ENCODE measurements at places on chromosomes 7 and 10.

DNA sequence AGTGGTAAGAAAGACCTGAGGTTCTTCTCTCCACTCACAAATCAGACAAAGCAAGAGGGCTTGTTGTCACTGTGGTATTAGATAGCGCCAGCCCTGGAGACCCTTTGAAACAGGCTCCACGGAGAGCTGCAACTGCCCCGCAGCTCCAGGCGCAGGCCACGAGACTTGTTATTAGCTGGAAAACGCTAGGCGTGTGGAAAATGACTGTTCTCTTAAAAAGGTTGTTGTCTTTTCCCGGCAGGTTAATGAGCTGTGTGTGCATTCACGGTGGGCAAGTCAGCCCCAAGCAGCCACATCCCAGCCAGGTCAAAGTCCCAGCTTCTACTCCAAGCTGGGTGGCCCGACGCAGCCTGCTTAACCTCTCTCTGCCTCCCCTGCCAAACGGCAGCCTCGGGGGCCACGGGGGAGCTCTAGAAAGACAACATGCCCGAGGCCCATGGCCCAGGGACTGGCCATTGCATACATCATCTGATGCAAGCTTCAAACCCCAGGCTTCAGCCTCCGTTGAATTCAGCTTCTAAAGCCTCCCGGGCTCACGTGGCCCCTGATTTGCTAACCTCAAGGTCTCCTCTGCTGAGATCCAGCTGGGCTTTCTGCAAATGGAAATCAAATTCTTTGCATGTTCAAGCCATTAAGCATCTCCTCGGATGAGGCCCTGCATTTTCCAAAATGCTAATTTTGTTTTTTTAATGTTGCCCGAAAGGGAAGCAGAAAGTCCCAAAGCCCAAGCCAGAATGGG, 61.3 kb upstream of the DNAAF5 start:
- no peak for DNase-seq

DNA sequence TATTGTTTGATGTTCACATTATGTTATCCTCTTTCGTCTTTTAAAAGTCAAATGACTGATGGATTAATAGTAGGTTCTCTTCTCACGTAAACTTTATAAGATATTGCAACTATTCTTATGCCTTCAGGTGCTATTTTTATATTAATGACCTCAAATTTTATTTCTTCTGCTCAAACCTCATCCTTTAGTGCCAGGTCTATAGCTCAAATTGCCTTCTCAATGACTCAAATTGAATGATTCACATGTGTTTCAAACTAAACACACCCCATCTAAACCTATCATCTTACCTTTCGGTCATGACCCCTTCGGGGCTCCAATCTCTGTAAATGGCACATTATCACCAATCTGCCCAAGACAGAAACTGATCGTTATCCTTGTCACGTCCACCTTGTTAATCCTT, 22.0 kb upstream of the LIPF start:
- DNase-seq: no peak

DNA sequence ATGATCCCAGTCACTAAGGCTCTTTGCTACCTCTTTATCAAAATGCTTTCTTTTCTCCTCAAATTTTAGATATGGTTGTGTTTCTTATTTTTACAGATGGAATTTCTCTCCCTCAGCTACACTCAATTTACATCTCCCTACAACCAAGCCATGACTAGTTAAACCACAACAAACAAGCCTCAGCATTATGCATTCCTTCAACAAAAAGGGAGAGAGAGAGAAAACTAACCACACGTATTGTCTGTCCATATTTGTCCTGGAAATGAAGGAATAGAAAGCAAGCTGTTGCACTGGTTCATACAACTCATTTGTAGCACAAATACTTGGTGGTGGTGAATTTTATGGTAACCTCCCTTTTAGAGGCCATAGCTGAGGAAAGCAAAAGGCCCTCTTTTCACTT, 286.4 kb downstream of the AHR start:
- no peak for DNase-seq

GRCh38 chr10:78830976-78831375, 237.8 kb upstream of the ZMIZ1 start:
- no peak for DNase-seq

DNA sequence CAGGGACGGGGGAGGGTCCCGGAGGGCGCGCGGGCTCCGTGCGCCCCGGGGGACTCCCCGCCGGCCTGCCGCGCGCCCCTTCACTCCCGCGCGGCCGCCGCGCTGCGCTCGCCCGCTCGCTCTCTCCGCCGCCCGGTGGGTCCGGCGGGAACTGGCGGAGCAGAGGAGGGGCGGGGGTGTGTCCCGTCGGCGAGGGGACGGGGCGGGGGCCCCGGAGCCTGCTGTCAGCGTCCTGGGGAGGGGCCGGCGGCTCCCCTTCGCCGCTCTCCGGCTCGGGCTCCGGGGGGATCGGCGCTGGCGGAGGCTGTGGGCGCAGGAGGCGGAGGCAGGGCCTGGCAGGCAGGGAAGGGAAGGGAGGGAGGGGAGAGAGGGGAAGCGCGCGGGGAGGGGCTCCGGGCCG, at the start of gene SH3PXD2A:
Gene SH3PXD2A (minus strand): TSS at position 153 of the 400 bp plus-strand sequence. CDS start 310 bp downstream, outside the sequence.
- DNase-seq: no peak

DNA sequence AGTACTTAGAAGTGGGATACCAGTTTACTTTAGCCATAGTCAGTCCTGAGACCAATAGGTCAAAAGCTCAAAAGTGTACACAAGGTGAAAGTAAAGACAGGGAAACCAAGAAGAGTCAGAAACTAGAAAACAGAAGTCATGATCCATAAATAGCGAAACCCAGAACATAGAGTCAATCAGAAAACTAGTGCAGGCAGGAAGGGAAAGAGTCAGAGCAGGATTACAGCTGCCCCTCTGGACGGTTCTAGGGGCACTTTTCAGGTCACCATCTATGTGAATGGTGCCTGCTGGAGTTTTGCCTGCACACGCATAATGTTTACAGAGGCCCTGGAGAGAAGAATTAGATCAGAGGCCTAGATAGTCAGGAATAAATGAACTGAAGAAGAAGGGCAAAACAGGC, 22.4 kb upstream of the DMTF1 start:
- no peak for DNase-seq

DNA sequence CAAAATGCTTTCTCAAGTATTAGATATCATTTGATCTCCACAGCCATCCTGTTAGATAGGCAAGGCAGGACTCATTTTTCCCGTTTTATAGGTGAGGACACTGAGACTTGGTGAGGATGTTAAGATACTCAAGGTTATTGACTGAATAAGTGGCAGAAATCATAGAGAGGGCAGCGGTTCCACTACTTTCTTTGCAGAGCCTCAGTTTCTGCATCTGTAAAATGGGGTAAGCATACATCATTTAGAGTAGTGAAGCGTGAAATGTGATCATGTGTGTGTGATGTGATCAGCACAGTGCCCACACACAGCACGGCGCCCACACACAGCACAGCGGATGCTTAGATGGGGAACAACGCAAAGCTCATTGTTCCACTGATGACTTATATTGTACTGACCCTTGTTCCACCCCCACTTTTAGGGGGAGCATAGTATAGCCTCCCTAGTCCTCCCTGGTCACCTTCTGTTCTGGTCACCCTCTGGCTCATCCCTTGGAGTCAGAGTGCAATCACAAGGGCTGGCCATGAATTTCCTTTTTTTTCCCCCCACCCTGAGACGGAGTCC, 10.5 kb downstream of the UBTD1 start:
- DNase-seq: no peak
